ENCODE measurements at places on chromosomes 3 and 15.

DNA sequence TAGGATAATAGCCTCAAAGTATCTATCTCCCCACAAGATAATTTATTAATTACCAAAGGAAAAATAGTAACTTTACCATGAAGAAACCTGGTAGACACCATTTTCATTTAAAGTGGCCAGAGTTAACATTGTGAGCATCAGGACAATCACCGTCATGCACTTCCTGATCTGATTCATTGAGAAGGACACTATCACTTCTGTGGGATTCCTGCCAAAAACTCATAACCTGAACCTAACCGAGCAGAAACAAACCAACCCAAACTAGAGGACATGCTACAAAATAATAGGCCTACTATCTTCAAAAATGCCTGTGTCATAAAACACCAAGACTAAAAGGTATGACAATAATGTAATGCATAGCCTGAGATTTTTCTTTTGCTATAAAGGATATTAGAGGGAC lies 39.0 kb downstream of the FSIP1 start:
- DNase-seq, result no peak

DNA sequence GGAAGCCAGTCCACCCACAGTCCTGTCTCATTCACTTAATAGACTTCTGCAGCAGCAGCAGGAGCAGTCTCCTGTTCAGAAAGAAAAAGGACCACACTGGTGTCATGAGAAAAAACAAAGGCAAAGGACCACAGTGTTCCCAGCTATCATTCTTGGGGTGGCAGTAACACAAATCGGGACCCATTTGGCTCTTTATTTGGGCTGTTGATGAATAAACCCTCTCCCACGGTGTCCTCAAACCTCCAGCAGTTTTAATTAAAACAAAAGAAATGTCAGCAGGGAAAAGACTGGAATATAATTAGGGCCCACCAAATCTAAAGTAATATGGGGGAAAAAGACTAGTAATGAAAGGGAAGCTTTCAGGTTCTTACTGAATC lies 210.5 kb upstream of the SLC2A2 start:
- DNase-seq, result no peak

- no peak for DNase-seq
Observed at GRCh38 chr3:193971966-193972365, 164.0 kb upstream of the HES1 start.

DNA sequence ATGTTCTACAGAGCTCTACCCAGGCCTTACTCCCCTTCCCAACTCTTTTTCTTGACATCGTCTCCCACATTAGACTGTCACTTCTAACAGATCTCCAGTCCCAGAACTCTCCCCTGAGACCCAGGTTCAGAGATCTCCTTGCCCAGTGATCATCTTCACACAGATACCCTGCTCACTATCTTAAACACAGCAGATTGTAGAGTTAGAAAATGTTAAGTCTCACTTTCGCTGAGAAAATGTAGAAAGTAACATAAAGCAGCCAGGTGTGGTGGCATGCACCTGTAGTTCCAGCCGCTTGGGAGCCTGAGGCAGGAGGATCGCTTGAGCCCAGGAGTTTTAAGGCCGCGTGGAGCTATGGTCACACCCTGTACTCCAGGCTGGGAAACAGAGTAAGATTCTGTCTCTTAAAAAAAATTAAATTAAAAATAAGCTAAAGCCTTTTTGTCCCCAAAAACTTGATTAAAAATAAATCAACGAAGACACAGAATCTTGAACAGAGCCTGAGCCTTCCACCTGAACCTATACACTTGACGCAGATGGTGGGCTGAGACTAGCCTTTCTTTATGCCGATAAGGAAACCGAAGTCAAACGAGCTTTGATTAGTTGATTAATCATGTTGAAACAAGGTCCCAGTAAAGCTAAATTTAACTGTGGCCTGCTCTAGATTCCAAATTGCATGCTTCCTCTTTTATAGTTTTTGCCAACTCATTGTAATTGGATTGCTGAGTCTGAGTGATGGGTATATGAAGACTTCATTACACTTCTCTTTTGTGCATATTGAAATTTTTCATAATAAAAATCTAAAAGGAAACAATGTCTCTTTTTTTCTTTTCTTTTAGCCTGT lies 31.3 kb upstream of the BLM start:
- peak; percentile 85 for DNase-seq

GRCh38 chr15:25725758-25726157 lies 137.4 kb downstream of the ATP10A start:
- DNase-seq, result no peak

- peak; percentile 76 for DNase-seq
Observed at GRCh38 chr15:44584162-44584749, 47.3 kb downstream of the EIF3J start.

DNA sequence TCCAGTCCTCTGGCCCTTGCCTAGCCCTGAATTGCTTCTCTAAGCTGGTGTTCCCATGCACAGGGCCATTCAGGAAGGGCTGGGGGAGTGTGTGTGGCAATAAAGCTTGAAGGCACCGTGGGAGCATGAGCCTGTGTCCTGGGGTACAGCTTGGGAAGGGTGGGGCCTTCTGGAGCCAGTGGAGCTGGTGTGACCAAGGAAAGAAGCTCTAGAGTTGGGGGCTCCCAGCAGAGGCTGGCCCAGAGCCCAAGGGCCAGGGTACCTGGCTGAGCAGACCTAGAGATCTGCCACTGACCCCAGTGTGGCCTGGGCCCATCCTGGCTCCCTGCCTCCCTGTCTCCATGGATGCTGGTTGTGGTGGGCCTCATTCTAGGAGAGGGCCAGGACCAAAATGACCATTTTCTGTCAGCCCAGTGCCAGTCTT lies 8.1 kb downstream of the ABTB1 start:
- DNase-seq, result no peak

DNA sequence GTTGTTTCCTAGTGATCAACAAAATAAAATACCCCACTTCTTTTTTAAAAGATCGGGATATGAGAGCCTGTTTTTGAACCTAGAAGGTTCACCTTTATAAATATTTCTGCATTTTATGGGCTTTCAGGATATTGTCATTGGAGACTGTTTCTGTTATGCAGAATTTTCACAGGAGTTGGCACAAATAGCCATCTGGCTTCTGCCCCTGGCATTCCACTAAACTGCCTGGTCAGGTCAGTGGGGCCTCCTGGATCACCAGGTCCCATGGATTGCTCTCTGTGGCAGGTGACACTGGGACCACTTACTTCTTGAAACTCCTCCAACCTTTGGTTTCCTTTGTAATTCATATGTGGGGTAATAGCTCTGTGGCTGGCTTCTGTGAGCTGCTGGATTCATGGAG lies 25.5 kb upstream of the POLR2M start:
- DNase-seq, result no peak

GRCh38 chr3:159208050-159208449 lies 406.2 kb downstream of the MFSD1 start:
- DNase-seq, result no peak

- DNase-seq, result no peak
Observed at GRCh38 chr3:11689749-11690148, 46.0 kb upstream of the VGLL4 start.

- DNase-seq, result peak; percentile 9
Observed at GRCh38 chr3:177478170-177478867, 281.0 kb upstream of the TBL1XR1 start.

DNA sequence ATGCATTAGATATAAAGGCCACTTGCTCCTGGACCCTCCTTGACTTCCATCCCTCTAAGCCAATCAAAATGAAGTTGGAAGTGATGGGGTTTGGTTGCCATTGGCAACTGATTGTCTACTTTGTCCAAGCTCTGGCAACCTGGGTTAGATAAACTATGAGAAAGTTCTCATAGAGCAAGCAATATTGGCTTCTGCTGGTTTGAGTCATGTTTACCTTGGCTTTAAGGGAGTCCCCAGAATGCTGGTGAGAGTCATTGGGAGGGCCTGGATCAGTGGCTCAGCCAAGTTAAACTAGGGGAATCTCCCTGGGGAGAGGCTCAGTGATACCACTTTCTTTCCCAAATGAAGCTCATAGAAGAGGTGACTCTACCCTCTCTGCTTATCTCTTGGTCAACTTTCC lies 176.3 kb upstream of the ROPN1 start:
- DNase-seq, result no peak

DNA sequence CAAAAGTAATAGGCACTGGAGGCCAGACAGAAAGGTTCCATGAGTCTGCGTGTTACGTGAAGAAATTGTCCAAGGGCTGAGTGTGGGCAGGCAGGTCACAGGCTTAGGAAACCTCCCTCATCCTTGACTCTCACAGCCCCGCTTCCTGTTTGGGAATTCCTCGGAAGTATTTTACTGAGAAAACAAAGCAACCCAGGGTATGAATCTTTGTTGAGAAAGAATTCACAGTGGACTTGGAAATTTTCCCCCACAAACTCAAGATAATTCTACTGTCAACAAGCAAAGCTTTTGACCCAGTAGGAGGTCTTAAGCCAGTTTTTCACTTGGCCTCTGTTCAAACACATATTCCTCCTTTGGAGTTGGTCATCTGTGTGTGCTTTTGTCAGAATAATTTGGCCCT lies 377.1 kb upstream of the TPM1 start:
- no peak for DNase-seq

- no peak for DNase-seq
Observed at GRCh38 chr3:136106101-136106500, 90.0 kb downstream of the MSL2 start.

GRCh38 chr3:104735691-104736090 lies 631.0 kb upstream of the ALCAM start:
- DNase-seq, result no peak

GRCh38 chr3:147934451-147935180 lies 525.5 kb downstream of the ZIC1 start:
- DNase-seq, result no peak

Data from hematopoietic multipotent progenitor cell treated with erythropoietin and hydrocortisone succinate and interleukin-3 and kit ligand, for 6 days (in vitro differentiated cells).